Activated T-cell treated with anti-CD3 and anti-CD28 coated beads, Interleukin-2, amount 50 U/mL, for 24 hours (primary cell): ENCODE measurements at places on chromosomes 4 and X.

GRCh38 chr4:1598206-1599025 is 85.7 kb downstream of the FAM53A start:
- DNase-seq: no peak

GRCh38 chr4:124469981-124470380 is 242.6 kb downstream of the ANKRD50 start:
- no peak for DNase-seq

- DNase-seq: no peak
Measured at GRCh38 chr4:15988222-15988621, 25.2 kb upstream of the FGFBP2 start.

DNA sequence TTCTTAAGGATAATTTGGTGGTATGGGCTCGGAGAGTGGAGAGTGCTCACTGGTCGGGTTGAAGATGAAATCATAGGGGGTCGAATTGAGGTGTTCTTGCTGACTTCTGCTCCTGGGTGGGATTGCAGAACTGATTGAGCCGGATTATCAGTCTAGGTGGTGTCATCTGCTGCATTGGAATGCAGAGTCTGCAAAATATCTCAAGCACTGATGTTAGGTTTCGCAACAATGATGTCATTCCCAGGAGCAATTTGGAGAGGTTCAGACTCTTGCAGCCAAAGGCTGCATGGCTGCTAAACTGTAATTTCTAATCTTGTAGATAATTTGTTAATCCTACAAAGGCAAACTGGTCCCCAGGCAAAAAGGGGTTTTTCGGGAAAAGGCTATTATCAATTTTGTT is 67.7 kb downstream of the RHOH start:
- DNase-seq: no peak

GRCh38 chr4:156766846-156767245 is 204.8 kb downstream of the PDGFC start:
- DNase-seq: no peak
